Activated CD4-positive, alpha-beta T cell treated with anti-CD3 and anti-CD28 coated beads, Interleukin-2, amount 50 U/mL, for 1 hour (primary cell): ENCODE measurements at places on chromosomes 6 and 20.
A peak's percentile ranks its signal among the peaks of the same experiment; 100 is the strongest.

DNA sequence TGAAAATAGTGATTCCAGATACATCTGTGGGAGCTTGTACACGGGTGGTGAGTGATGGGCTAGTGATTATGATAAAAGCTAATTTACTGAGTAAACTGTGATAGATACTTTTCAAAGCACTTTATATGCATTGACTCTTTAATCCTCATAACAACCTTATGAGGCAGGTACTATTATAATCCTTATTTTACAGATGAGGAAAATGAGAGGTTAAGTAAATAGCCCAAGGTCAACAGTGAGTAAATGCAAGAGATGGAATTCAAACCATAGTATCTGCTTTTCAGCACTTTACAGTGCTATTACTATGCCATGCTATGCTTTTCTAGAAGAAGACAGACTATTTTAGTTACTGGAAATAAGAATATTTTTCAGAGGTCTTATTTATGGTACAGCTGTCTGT is 320.9 kb upstream of the CITED2 start:
- no peak for DNase-seq

GRCh38 chr6:48563433-48563832 is 452.4 kb upstream of the PTCHD4 start:
- no peak for DNase-seq

DNA sequence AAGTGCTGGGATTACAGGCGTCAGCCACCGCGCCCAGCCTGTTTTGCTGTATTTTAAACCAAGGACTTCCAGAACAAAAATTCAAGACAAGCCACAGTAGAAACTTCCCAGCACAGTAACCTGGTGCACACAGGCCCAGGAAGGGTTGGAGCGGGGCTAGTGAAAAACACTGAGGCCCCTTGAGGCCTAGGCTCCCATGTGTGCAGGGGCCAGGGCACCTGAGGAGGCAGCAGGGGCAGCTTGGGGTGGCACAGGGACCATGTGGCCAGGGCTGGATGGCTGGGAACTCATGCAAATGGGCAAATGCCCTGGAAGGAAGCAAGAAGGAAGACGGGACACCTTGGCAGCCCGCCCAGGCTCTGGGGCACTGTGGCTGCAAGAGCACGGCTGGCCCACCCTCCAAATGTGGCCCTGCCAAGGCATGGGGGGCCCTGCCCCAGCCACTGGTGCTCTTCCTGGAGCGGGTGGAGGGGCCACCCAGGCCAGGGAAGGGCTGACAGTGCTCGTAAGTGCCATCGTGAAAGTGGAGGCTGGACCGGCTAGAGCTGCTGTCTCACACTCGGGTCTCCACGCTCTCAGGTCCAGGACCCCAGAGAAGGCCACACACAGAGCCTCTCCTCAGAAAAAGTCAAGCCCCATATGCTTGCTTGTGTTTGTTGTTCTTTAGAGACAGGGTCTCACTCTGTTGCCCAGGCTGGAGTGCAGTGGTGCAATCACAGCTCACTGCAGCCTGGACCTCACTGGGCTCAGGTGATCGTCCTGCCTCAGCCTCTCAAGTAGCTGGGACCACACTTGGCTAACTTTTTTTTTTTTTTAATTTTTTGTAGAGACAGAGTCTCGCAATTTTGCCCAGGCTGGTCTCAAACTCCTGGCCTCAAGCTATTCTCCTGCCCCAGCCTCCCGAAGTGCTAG is 10.3 kb downstream of the SLC2A4RG start:
- DNase-seq = no peak

DNA sequence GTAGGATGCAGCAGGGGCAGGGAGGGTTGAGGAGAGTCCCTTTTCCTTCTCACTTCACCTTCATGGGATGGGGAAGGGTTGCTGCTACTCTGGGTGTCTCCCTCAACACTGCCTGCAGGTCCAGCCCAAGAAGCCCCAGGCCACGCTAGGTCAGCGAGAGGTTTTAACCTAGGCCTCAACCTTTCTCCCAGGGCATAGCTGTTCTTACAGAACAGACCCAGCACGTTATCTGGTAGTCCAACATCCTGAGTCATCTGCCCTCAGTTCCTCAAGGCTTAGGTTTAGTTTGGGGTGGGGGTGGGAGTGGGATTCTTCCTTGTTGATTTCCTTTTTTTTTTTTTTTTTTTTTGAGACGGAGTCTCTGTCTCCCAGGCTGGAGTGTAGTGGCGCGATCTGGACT is 15.8 kb downstream of the LRRC73 start:
- no peak for DNase-seq

GRCh38 chr6:66423047-66423446 is 716.0 kb upstream of the EYS start:
- DNase-seq = no peak

DNA sequence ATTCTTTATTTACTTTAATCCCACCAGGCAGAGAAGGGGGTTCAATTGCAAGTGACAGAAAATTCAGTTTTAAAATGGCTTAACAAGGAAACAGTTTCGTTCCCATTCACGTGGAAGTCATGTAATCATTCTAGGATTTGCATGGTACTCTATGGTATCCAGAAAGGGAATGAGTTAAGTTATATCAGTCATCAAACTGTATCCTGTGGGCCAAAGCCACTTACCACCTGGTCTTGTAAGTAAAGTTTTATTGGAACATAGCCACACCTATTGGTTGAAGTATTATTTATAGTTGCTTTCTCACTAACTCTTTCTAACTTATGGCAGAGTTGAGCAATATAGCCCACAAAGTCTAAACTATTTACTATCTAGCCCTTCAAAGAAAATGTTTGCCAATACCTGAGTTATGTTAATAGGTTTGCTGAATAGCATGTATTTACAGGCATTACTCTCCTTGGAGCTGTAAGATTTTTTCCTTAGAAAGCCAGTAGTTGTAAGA is 10.2 kb upstream of the MMS22L start:
- no peak for DNase-seq

GRCh38 chr6:122048570-122048969 is 350.9 kb upstream of the HSF2 start:
- no peak for DNase-seq

DNA sequence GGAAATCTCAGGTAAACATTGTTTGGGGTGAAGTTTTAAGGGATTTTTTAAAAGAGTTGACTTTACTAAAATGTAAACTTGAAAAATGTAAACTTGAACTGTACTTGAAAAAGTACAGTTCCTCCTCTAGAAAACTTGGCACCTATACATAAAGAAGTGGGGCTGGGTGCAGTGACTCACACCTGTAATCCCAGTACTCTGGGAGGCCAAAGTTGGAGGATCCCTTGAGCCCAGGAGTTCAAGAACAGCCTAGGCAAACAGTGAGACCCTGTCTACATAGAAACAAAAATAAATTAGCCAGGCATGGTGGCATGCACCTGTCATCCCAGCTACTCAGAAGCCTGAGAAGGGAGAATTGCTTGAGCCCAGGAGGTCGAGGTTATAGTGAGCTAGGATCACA is 7.2 kb downstream of the BTBD9 start:
- DNase-seq = no peak

DNA sequence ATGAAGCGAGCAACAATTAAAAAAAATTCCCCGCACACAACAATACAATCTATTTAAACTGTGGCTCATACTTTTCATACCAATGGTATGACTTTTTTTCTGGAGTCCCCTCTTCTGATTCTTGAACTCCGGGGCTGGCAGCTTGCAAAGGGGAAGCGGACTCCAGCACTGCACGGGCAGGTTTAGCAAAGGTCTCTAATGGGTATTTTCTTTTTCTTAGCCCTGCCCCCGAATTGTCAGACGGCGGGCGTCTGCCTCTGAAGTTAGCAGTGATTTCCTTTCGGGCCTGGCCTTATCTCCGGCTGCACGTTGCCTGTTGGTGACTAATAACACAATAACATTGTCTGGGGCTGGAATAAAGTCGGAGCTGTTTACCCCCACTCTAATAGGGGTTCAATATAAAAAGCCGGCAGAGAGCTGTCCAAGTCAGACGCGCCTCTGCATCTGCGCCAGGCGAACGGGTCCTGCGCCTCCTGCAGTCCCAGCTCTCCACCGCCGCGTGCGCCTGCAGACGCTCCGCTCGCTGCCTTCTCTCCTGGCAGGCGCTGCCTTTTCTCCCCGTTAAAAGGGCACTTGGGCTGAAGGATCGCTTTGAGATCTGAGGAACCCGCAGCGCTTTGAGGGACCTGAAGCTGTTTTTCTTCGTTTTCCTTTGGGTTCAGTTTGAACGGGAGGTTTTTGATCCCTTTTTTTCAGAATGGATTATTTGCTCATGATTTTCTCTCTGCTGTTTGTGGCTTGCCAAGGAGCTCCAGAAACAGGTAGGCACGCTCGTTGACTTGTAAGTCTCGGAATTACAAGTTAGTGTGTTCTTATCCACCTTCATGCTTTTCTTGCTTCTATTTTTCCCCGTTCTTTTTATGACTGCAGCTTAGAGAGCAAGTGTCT is at the start of gene EDN1:
Gene EDN1 (plus strand): TSS at position 429 of the 888 bp plus-strand sequence. CDS start 269 bp downstream, at position 698.
- DNase-seq = peak; percentile 41

GRCh38 chr6:154751011-154751800 is 18.0 kb downstream of the SCAF8 start:
- DNase-seq = no peak

GRCh38 chr6:44003345-44004061 is 123.7 kb downstream of the MRPL14 start:
- DNase-seq = no peak

DNA sequence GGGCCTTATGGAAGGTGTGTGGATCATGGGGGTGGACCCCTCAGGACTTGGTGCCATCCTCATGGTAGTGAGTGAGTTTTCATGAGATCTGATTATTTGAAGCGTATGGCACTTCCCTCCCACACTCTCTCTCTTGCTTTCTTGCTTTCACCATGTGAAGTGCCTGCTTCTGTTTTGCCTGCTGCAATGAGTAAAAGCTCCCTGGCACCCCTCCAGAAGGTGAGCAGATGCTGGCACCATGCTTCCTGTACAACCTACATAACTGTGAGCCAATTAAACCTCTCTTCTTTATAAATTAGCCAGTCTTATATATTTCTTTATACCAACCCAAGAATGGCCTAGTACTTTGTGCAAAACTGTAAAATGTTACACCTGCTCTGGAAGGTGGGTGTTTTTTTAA is 396.8 kb upstream of the HS3ST5 start:
- DNase-seq = no peak

- DNase-seq = no peak
These were observed 308.1 kb downstream of the FOXC1 start for GRCh38 chr6:1917626-1918371.

DNA sequence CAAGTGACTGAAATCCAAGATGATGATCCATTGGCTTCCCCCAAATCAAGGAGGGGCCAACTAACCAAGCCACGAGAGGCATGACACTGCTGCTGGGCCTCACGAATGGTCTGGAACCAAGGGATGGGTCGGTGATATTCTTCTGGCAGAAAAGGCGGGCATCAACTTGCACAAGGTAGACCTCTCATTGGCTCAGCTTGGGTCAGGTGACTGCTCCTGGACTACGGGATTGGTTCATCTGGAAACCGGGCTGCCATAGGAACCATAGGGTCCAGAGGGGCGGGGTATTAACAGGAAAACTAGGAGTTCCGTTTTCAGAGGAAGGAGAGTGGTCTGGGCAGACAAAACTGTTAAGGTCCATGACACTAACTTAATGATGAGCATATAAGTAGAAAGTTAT is 100.9 kb downstream of the TFAP2C start:
- no peak for DNase-seq

GRCh38 chr6:24864343-24864742 is 65.6 kb upstream of the ARMH2 start:
- DNase-seq = no peak

DNA sequence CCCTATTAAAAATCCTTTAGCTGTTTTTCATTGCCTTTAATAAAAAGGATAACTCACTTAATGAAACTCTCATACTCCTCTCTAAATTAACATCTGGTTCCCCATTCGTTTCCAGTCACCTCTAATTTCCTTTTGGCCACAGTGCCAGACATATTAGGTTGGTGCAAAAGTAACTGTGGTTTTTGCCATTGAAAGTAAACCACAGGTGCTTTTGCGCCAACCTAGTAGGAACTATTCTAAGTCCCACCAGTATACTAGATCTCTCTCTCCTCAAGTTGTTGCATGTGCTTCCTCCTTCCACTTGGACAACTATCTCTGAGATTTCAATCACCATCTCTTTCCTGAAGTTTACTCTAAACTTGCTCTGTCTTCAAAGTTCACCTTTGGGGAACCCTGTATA is 961.1 kb downstream of the TBC1D32 start:
- no peak for DNase-seq

GRCh38 chr6:125251516-125252220 is 50.1 kb downstream of the HDDC2 start:
- DNase-seq = no peak

GRCh38 chr6:5068153-5068751 is 16.9 kb upstream of the PPP1R3G start:
- no peak for DNase-seq

- no peak for DNase-seq
These were observed 33.9 kb downstream of the SCAF8 start for GRCh38 chr6:154767003-154767723.

- DNase-seq = no peak
These were observed 137.6 kb downstream of the CLIC5 start for GRCh38 chr6:45877970-45878590.

DNA sequence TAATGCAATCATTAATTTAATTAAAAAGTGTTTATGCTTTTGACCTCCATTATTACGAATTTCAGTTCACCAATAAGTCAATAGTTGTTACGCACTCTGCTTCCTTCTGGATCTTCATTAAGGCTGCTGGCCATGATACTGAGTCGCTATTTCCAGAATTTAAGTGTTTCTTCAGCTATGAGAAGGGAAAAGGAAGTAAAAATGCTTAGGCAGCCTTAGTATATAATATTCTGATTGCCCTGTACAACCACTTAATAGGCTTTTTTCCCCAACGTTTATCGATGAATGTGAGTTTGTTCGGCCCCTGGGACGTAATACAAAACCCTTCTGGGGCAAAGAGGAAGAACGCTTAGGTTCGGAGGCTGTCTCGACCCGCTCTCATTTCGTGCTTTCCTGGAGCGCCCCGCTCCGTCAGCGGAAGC is 644 bp downstream of the OARD1 start:
- DNase-seq = no peak

DNA sequence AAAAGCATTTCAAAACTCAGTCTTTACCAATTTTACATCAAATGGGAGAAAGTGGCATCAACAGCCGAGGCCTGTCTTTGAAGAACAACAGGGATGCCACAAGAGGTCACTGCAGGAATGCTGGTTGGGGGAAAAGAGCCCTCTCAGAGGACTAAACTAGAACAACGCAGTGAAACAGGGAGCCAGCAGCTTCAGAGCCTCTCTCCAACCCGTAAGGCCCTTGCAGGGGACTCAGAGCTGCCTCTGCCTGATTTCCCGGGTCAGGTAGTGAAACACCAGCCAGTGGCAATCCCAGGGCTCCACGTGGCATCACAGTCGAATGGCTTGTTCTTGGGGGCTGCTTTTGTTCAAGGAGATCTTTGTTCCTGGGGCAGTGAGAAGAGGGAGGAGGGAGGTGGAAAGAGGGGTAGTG is 55.0 kb upstream of the KCNK16 start:
- DNase-seq = no peak

- no peak for DNase-seq
These were observed 9.4 kb upstream of the PHF20 start for GRCh38 chr20:35762461-35762860.

DNA sequence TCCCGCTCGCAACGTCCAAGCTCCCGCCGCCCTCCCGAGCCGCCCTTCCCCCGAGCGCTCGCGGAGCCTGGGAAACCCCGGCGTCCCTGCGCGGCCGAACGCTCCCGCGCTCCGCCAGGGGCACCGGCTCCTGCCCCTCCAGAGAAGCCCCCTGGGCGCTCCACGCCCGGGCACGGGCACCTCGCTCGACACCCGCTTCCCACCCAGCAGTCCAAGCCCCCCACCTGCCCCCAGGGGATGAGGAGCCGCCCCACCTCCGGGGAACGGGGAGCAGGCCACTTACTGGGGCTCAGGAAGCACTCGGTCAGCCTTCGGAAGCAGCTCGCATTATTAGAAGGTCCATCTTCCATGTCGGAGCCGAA is 1.4 kb downstream of the PDE10A start:
- DNase-seq = no peak
